ENCODE measurements at places on chromosomes 7 and 10.

- H3K27ac ChIP-seq: peak overlapping the region; percentile 60
- peaks cover 93% of the 10 kb centered on the region for H3K27me3 ChIP-seq
- peaks cover 6% of the 10 kb centered on the region for H3K36me3 ChIP-seq
- peaks cover 24% of the 10 kb centered on the region for H3K4me1 ChIP-seq
- peak overlapping the region; percentile 70 for H3K4me3 ChIP-seq
Observed at GRCh38 chr10:49613165-49613881, 514 bp upstream of the CHAT start.

DNA sequence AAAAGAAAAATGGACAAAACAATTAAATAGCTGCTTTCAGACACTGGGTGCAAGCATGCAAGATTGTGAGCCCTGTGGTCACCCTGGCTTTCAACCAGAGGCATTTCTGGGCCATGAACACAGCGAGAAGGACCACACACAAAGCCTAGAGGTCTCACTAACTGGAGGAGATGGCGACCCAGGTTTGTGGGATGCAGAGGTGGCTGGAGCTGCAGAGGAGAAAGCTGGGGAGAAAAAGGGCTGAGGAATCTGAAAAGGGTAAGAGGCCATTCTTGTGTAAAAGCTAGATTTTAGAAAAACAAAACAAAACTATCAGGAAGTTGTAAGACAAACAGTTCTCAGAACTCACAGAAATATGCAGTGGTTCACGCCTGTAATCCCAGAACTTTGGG lies 30.1 kb upstream of the PTPRN2 start:
- H3K27ac ChIP-seq: no peak overlapping the region
- H3K27me3 ChIP-seq: no peaks in the 10 kb centered on the region
- peaks cover 7% of the 10 kb centered on the region for H3K36me3 ChIP-seq
- no peak for DNase-seq

- H3K4me1 ChIP-seq: peaks cover 24% of the 10 kb centered on the region
- DNase-seq: peak; percentile 12
- no peaks in the 10 kb centered on the region for H3K36me3 ChIP-seq
- H3K27me3 ChIP-seq: peaks cover 62% of the 10 kb centered on the region
- H3K27ac ChIP-seq: no peak overlapping the region
Observed at GRCh38 chr10:129033790-129034272, 433.2 kb upstream of the MGMT start.

DNA sequence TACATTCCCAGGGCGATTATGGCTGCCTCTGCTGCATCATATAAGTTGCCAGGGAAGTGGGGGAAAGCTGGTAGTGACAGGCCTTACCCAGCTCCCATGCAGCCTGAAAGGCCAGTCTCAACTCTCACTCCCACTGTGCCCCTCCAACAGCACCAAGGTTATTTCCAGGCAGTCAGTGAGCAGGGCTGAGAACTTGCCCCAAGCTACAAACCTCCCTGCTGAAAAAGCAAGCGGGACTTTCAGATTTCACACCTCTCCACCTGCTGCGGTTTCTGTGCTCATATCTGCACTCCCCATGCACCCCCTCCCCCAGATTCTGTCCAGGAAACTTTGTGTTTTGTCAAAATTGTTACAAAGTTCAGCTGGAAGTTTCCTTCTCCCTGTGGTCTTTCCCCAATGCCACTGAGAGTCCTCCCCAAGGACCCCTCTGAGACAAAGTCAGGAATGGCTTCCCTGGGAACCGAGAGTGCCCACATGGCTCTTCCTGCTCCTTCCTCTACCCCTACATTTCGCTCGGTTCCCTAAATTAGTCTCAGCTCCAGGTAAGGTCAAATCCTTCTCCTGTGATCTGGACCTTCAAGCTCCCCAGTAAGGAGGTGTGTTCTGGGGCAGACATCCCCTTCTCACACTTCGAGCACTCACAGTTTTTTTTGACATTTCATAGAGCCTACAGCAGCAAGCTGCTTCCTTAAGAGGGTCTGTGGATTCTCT lies 25.3 kb upstream of the WNT2 start:
- H3K27me3 ChIP-seq: no peaks in the 10 kb centered on the region
- no peak for DNase-seq
- H3K4me1 ChIP-seq: peaks cover 39% of the 10 kb centered on the region
- peak overlapping the region; percentile 93 for H3K27ac ChIP-seq
- H3K4me3 ChIP-seq: no peak overlapping the region
- no peaks in the 10 kb centered on the region for H3K36me3 ChIP-seq

DNA sequence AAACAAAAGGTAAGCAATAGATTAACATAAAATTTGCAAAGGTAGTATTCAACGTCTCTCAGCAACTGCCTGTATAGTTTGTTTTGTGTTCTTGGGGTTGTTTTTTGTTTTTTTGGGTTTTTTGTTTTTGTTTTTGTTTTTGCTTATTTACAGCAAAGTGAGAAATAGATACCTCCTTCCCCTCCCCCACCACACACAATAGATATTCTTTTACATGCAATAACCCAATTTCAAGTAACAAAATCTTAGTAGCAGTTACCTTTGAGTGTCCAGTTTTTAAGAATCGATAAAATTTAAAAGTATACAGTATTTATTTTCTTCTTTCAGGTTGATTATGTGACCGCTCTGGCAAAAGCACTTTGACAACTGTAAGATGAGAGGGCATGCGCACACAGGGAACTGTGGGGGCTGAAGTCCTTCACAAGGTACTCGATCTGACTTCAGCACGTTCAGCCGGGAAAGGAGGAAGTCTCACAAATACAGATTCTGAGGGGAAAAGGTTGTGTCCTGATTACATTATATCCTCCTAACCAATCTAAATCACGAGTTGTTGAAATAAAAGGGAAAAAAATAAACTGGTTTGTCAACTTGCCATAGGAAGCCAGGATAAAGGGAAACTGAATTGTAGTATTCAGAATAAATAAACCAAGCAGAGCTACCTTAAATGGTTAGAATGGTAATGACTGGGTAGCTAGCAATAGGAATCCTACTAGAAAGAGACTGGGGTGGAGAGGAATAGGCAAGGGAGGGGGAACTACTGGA lies 47.8 kb downstream of the CPEB3 start:
- peak overlapping the region; percentile 50 for H3K4me3 ChIP-seq
- no peaks in the 10 kb centered on the region for H3K36me3 ChIP-seq
- H3K27me3 ChIP-seq: peaks cover 38% of the 10 kb centered on the region
- H3K4me1 ChIP-seq: peaks cover 30% of the 10 kb centered on the region

GRCh38 chr10:34474009-34474376 lies 341.1 kb downstream of the PARD3 start:
- H3K4me1 ChIP-seq: peaks cover 4% of the 10 kb centered on the region
- no peak overlapping the region for H3K4me3 ChIP-seq
- H3K27ac ChIP-seq: no peak overlapping the region
- no peaks in the 10 kb centered on the region for H3K27me3 ChIP-seq
- peaks cover 2% of the 10 kb centered on the region for H3K36me3 ChIP-seq

- no peak for DNase-seq
- no peak overlapping the region for H3K27ac ChIP-seq
- no peaks in the 10 kb centered on the region for H3K27me3 ChIP-seq
- no peaks in the 10 kb centered on the region for H3K36me3 ChIP-seq
Observed at GRCh38 chr7:77348371-77348813, 67.8 kb downstream of the GSAP start.

- H3K36me3 ChIP-seq: no peaks in the 10 kb centered on the region
- H3K4me3 ChIP-seq: no peak overlapping the region
- H3K27ac ChIP-seq: peak overlapping the region; percentile 75
Observed at GRCh38 chr10:46234026-46234425, 52.8 kb upstream of the ANTXRL start.

GRCh38 chr10:24346877-24347519 lies 138.1 kb downstream of the KIAA1217 start:
- no peak overlapping the region for H3K4me3 ChIP-seq
- DNase-seq: no peak
- no peaks in the 10 kb centered on the region for H3K36me3 ChIP-seq
- H3K27me3 ChIP-seq: no peaks in the 10 kb centered on the region
- peaks cover 14% of the 10 kb centered on the region for H3K4me1 ChIP-seq
- no peak overlapping the region for H3K27ac ChIP-seq

Data from neural crest cell (in vitro differentiated cells).